IMR-90 (cell line): ENCODE measurements at places on chromosomes 4 and X.

GRCh38 chrX:68686097-68686977, 38.9 kb downstream of the STARD8 start:
- peak; percentile 22 for DNase-seq

DNA sequence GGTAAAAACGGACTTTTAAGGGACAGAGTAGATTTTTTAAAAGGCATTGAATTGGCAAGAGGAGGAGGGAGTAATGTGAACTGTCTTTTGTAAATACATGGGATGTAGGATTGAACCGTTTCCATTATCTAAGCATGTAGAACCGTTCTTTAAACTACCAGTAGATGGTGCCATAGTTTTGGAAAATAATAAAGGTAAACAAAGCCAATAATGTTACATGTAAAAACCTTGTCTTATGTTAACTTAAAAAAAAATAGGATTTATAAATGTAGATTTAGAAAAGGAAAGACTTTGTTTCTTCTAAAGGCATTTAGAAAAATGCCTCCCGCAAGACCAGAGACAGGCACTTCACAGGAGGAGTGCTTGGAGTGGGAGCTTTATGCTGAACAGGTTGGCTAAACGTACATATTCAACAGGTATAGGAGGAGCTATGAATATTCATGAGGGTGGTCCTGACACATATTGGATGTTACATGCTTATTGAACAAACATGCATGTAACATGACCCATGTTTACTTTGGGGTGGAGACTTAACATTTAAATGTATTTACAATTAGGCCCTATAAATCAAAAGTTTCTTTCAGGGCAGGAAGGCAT, 45.5 kb upstream of the FAM241A start:
- DNase-seq = peak; percentile 73

GRCh38 chrX:11337292-11338009, 44.2 kb downstream of the AMELX start:
- no peak for DNase-seq

GRCh38 chrX:9180623-9181022, 146.7 kb upstream of the FAM9B start:
- no peak for DNase-seq

GRCh38 chr4:113471146-113471860, 290.2 kb downstream of the CAMK2D start:
- DNase-seq = peak; percentile 30

GRCh38 chrX:53319614-53320542, 38.5 kb upstream of the IQSEC2 start:
- DNase-seq = no peak

DNA sequence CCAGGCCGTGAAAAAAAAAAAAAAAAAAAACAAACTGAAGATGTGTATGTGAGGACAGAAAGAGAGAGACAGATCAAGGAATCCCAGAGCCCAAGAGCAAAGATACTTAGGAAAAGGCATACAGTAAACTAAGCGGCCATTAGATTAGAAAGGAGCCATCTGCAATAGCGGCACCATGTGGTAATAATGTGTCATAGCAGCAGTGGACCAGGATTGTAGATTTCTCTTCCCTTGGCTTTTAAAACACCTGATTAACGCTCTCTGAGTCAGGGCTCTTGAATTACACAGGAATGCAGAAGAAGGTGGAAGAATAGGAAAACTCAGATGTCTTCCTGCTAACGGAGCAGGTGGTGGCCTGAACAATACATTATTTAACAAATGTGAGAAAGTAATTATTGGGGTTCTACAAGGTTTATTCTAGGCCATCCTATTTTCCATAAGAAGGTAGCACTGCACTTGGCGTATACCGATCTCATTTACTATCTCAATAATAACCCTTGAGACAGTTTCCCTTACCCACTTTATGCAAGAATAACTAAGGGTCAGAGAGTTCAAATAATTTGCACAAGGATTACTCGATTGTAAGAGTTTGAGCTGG, 182.7 kb downstream of the KCNIP4 start:
- peak; percentile 29 for DNase-seq

DNA sequence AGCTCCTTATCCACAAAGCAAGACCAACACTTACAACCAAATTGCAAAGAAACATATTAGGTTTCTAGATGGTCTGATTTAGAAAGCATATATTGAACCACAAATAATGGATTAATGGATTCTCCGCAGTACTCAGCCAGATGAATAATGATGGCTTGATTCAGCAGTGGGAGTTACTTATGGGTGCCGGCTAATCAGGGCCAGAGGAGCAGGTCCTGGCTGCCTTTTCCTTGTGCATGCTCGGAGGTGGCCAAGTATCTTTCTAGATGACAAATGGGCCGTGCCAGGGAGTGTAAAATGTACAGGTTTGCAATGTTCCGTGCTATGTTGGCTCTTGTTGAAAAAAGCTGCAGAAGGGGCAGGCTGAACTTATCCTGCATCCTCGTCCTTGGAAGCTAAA, 70.2 kb downstream of the VCX3A start:
- DNase-seq = no peak

GRCh38 chrX:148804579-148805355, 304.4 kb downstream of the AFF2 start:
- no peak for DNase-seq

GRCh38 chrX:140503238-140503601, 1.6 kb downstream of the SOX3 start:
- no peak for DNase-seq

GRCh38 chr4:176760471-176760870, 32.3 kb downstream of the VEGFC start:
- DNase-seq = no peak
